ENCODE measurements at places on chromosomes 7 and 10.

DNA sequence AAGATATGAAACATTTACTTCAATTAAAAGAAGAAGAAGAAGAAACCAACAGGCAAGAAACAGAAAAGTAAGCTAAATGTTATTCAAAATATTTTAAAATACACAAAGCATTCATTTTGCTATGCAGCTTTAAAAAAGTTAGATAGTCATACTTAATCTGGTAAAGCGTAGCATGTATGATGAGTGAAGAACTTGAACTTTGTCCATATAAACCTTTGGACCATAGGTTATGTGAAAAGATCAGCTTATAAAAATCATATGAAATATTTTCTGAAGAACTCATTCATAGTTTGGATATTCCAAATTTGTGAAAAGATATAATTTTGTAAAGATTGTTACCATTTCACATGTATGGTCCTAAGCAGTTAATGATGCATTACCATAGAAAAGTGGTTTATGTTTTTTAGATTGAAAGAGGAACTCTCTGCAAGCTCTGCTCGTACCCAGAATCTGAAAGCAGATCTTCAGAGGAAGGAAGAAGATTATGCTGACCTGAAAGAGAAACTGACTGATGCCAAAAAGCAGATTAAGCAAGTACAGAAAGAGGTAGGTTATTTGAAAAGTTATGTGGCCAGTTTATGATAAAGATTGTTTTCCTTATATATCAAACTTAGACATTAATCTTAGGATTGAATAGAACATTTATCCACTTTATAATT, 37.3 kb downstream of the KIF20B start:
- no peak for ATAC-seq

GRCh38 chr7:80018941-80019808, 115.5 kb upstream of the GNAI1 start:
- ATAC-seq = no peak

DNA sequence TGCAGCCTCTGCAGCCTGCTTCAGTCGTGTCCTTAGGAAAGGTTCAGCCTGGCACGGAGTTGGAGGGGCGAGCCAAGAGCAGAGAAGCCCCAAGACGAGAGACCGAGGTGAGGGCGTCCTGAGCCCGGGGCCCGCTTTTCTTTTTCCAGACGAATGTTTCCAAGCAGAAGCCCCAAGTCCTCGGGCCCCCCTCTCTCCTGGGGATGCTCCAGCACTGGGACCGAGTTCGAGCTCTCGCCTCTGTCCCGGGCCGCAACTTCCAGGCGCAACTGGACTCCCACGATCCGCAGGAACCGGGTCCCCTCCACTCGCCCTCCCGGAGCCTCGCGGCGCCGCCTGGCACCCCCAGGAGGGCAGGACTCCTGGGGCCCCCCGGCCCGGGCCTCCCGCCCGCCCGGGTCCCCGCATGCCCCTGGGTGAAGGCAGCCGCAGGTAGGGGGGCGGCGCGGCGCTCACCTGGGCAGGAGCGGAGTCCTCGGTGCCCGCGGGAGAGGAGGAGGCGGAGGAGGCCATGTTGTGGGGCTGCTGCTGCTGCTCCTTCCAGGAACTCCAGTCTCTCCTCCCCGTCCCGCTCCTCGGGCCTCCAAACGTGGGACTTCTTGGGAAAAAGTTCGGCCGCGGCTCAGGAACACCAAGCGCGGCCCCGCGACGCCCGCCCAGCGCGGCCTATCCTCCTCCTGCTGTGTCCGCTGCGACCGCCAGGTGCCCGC, 45.3 kb upstream of the CDK1 start:
- peak; percentile 68 for ATAC-seq

GRCh38 chr10:78053211-78053868, 19.7 kb downstream of the RPS24 start:
- no peak for ATAC-seq

DNA sequence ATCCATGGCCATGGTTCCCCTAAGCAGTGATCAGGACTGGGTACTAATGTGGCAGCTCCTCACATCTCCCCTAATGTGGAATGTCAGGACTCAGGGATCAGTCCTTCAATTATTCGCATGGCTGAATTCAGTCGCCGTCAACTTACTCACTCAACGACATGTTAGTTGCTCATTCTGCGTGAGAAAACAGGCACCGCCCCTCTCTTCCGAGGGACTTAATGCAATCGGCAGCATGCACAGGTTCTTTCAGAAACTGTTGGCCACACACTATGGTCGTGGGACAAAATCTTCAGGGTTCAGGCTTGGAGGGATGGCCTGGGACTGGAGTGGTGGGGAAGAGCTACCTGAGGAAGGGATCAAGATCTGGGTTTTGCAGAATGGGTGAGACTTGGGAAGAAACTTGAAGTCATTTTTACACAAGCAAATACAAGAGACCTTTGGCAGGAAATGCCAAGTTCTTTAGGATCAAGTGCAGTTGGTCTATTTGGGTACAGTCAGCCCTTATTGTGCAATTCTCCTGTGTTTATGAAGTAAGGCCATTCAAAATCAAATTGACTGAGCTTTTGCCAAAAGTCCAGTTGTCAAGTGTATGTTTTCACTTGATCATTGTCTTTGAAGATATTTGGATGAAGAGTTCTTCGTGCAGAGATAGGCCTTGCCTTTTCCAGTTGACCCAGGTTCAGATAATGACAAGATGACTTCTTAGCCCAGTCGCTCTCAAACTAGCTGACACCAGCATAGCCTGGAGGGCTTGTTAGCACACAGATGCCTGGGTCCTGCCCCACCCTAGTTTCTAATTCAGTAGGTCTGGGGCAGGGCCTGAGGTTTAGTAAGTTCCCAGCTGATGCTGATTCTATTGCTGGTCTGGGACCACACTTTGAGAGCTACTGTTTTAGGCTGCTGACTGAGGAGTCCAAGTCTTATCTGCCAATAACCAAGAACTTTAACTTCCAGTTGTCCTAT, 48.5 kb downstream of the LRRC18 start:
- ATAC-seq = no peak

DNA sequence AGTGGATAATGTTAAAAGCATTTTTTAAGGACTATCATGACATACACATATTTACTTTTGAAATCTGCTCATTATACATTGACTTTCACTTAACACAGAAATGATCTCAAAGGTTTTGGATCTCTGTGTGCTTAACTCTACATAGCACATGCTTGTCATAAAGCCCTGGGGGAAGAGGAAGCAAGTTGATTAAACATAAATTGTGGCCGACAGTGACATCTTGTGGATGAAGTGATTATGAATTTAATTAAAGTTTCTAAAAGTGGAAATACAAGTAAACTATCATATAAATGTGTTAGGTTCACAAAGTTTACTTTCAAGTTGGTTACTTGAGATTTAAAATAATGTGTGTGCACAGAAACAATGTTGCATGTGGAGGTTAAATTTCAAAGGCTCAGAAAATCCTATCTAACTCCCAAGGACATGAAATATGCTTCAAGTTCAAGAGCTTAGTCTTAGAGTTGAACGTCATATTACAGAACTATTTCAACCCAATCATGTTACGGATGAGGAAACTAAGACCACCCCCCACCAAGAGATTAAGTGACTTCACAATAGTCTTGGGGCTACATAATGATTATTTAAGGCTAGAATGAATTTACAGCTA, 1247.8 kb downstream of the GATA3 start:
- ATAC-seq = no peak

- ATAC-seq = no peak
These were observed 37.3 kb downstream of the NRCAM start for GRCh38 chr7:108418946-108419345.

DNA sequence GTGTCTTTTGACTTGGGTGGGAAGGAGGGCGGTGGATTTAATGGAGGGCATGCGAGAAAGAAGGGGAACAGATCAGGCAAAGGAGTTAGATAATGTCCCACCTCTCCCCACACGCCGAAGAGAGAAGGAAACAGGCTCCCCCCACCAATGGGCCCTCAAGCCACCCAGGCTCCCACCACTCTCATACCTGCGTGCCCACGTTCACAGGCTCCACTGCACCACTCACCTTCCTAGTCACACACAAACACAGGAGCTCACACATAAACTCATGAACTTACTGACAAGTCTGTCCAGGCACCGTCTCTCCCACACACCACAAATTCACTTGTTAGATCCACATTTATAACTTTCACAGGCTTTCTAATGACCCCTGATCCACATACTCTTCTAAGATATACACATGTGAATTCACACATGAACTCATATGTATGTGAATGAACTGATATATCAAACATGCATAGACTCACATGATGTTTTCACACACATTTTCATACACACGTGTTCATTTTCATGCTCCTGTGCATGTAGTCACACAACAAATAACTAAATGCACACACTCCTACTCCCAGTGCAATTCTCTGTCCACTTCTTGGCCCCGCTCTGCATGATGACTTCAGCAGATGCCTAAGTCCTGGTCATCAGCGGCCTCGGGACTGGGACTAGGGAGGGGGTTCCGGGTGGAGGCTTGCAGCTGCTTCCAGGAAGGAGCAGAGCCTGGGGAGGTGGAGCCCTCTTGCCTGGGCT, 1.5 kb downstream of the LZTS2 start:
- ATAC-seq = no peak

DNA sequence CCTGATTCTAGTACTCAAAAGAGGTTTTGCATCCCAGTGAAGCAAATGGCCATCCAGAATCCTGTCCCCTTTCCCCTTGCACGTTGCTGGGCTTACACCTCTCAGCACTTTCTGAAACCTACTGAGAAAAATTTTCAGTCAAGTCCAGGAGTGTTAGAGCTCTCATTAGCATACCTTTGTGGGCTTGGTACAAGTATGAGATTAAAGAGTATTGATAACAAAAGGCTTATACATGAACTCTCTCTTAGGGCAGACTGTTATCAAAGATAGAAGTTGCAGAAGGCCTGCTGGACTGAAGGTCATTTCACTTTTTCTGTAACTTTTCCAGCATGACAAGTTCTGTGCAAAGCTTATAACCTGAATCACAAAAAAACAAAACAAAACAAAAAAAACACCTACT, at the start of gene ASAH2:
TSS of gene ASAH2 (minus strand) at position 123 of the 400 bp plus-strand sequence. CDS start 2,906 bp downstream, outside the sequence.
- ATAC-seq = no peak

GRCh38 chr7:55178863-55179773, 160.3 kb downstream of the EGFR start:
- ATAC-seq = no peak

- no peak for ATAC-seq
These were observed 55.9 kb downstream of the DGKI start for GRCh38 chr7:137790828-137791227.

DNA sequence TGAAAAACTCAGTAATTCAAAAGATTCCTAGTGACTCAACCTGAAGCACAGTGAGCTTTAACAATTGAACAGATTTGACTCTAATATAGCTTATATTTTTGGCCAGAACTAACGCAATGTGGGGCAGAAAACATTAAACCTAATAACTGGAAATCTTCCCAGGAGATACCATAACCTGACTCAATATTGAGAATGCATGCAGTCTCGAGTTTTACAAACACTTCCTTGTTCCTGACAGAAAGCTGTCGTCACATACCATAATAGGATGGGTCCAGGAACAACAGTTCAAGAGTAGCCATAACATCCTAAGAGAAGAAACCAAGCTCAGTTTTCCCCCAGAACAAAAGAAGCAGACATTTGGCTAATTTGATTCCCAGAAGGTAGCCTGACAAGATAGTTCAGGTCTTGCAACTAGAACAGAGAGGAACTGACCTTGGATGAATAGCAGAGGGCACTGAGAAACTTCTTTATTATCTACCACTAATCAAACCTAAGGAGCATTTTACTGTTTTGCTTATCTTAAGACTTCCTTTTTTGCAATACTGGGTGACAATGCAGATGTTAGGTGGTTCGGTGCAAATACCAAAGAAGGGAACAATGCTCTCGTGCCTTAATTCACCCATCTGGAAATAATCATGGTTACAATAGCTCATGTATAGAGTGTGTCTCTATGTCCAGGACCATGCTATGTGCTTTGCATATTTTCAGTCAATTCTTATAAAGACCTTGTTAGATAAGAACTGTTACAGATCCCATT, 38.6 kb upstream of the ACSL5 start:
- ATAC-seq = no peak

GRCh38 chr10:65816536-65816935, 1109.3 kb upstream of the LRRTM3 start:
- no peak for ATAC-seq

- no peak for ATAC-seq
These were observed 7.8 kb upstream of the UBE2D1 start for GRCh38 chr10:58326967-58327381.

Data from activated T-helper 17 cell treated with anti-CD3 and anti-CD28 coated beads, Interleukin-2, amount 50 U/mL, for 72 hours (primary cell).